ENCODE measurements at places on chromosomes 5 and 9.

- no peak overlapping the region for H3K4me3 ChIP-seq
- H3K27me3 ChIP-seq = no peaks in the 10 kb centered on the region
- DNase-seq = no peak
- no peak overlapping the region for H3K27ac ChIP-seq
- no peaks in the 10 kb centered on the region for H3K36me3 ChIP-seq
Observed at GRCh38 chr5:133232435-133232834, 180.6 kb downstream of the HSPA4 start.

DNA sequence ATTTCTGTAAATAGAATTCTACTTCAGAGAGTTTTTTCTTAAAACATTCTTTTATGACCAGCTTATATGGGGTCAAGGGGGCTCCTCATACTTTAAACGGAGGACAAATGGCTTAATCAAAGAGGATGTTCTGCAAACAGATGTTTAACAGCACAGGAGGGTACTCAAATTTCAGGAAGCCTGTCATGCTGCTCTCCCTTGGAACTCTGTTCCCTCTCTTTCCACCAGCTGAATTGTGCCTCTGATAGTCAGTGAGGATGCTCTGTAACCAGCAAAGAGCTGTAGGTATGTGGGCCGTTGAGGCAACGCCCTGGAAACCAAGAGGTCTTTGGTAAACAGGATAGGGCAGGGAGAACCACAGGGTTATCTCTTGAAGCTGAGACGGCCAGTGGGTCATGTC is 161.1 kb downstream of the C5orf15 start:
- no peaks in the 10 kb centered on the region for H3K36me3 ChIP-seq
- H3K4me1 ChIP-seq = no peaks in the 10 kb centered on the region
- DNase-seq = no peak
- no peak overlapping the region for H3K4me3 ChIP-seq

DNA sequence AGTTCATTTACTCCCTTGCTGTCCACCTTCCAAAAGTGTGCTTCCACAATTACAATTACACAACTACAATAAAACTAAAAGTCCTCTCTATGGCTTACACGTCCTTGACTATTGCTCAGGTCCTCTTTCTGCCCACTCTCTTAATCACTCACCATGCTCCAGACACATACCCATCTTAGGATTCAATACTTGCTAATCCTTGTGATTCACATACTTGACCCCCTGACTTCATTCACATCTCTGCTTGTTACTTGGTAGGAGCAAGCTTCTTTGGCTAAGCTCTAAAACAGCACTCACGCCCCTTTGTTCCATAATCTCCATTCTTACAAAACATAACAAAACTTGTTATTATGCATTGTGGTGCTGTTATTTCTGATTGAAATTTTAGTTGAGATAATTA is 215.8 kb downstream of the EDIL3 start:
- DNase-seq = no peak
- H3K27me3 ChIP-seq = no peaks in the 10 kb centered on the region
- H3K36me3 ChIP-seq = no peaks in the 10 kb centered on the region
- no peak overlapping the region for H3K4me3 ChIP-seq
- no peak overlapping the region for H3K27ac ChIP-seq

DNA sequence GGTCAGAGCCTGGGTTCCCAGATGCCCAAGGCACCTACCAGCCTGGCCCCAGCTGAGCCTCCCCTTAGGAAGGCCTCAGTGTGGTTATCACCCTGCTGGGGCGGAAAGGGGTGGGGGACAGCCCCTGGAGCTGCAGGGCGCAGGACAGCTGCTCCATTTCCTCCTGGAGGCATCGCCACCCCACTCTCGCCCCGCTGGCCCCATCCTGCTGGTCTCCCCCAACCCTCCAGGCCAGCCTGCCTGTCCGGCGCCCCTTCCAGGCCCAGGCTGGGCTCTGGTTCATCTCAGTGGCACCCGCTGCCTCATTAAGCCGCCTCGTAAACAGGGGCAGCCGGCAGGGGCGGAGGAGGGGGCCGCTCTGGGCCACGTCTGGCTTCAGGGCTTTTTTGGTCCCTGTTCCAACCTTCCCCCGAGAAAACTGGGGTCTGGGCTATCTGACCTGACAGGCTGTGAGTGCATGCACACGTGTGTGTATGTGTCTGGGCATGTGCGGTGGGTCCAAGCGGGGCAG is 30.8 kb upstream of the ENHO start:
- no peak for DNase-seq
- no peaks in the 10 kb centered on the region for H3K36me3 ChIP-seq
- H3K4me1 ChIP-seq = no peaks in the 10 kb centered on the region
- H3K27ac ChIP-seq = no peak overlapping the region
- H3K27me3 ChIP-seq = no peaks in the 10 kb centered on the region
- no peak overlapping the region for H3K4me3 ChIP-seq

DNA sequence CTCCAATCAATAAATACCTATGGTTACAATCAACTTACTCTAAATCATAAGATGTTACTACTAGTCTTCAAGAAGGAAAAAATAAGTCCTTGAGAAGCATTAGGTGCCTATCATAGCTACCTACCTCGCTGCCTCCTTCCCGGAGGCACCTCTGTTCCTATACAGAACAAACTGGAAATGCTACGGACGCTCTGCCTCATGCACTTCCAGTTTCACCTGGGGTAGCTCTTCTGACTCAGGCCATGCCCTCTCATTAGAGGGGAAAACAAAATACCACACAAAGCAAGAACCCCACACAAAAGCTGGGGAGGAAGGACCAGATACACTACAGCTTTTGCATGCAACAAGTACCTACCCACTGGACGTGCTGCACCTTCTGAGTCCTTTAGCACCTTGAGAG is 12.4 kb downstream of the SPRY4 start:
- no peak for DNase-seq
- no peak overlapping the region for H3K4me3 ChIP-seq
- no peak overlapping the region for H3K27ac ChIP-seq

- H3K27me3 ChIP-seq = no peaks in the 10 kb centered on the region
- no peak overlapping the region for H3K27ac ChIP-seq
- H3K4me1 ChIP-seq = no peaks in the 10 kb centered on the region
- H3K36me3 ChIP-seq = no peaks in the 10 kb centered on the region
Observed at GRCh38 chr5:179975713-179976134, 68.0 kb upstream of the TBC1D9B start.

DNA sequence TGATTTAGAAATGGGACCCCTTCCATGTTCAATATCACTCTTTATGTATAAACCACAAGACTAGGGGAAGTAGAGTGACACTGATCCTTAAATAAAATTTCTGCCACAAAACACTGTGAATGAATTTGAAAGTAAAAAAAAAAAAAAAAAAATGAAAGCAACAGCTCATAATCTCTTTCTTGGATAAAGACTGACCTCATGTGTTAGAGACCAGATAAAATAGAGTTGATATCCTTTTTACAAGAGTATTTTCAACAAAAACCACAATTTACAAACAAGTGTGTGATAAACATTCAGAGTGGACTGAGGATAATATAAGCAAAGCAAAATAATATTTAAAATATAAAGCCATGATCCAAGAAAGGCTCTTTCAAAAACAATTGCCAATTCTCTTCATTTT is 180.2 kb downstream of the FBXL17 start:
- H3K27me3 ChIP-seq = no peaks in the 10 kb centered on the region
- H3K27ac ChIP-seq = no peak overlapping the region
- H3K36me3 ChIP-seq = no peaks in the 10 kb centered on the region
- no peak for DNase-seq

- DNase-seq = no peak
- H3K36me3 ChIP-seq = no peaks in the 10 kb centered on the region
- no peak overlapping the region for H3K4me3 ChIP-seq
- H3K27me3 ChIP-seq = no peaks in the 10 kb centered on the region
- no peaks in the 10 kb centered on the region for H3K4me1 ChIP-seq
Observed at GRCh38 chr5:44885903-44886302, 77.2 kb downstream of the MRPS30 start.

GRCh38 chr5:165039748-165040147 is 1534.3 kb downstream of the MAT2B start:
- DNase-seq = no peak
- H3K27ac ChIP-seq = no peak overlapping the region
- H3K4me1 ChIP-seq = no peaks in the 10 kb centered on the region
- H3K27me3 ChIP-seq = no peaks in the 10 kb centered on the region

DNA sequence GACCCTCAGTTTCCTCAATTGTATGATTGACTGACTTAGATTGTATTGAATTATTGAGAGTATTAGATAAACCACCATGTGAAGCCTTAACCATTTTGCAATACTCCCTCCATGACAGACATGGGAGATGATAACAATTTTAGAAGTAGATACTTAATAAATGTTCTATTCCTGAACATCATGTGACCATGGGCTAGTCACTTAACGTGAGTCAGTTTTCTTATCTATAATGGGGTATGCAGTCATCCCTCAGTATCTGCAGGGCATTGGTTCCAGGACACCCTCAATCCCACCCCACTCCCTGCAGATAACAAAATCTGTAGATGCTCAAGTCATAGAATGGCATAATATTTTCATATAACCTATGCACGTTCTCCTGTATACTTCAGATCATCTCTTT is 31.0 kb downstream of the SNX18 start:
- no peaks in the 10 kb centered on the region for H3K4me1 ChIP-seq
- no peak for DNase-seq
- H3K36me3 ChIP-seq = peaks cover 17% of the 10 kb centered on the region
- H3K4me3 ChIP-seq = no peak overlapping the region

- H3K4me3 ChIP-seq = no peak overlapping the region
- no peak overlapping the region for H3K27ac ChIP-seq
- H3K27me3 ChIP-seq = no peaks in the 10 kb centered on the region
- no peaks in the 10 kb centered on the region for H3K36me3 ChIP-seq
- no peak for DNase-seq
- H3K4me1 ChIP-seq = no peaks in the 10 kb centered on the region
Observed at GRCh38 chr9:8652255-8652654, 852.7 kb upstream of the DMAC1 start.

DNA sequence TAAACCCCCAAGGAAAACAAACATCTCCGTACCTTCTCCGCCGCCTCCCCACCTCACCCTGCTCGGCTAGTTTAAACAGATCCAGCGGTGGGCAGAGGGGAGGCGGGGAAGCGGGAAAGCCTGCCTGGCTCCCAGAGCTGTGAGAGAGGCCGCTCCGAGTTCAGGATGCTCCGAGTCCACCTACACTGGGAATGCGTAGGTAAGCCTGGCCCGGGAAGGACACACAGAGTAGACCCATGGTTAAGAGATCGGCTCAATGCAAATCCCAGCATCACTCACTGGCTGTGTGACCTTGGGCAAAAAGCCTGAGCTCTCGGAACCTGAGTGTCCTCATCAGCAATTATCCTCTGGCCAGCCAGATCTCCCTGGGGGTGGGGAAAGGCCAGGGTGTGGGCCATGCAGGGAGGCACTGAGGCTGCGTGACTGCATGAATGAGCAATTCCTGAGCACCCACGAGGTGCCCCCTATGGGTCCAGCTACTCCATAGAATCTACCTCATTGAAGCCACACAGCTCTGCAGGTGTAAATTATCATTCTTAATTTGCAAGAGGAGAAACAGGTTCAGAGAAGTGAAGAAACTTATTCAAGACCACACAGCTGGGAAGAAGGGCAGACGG is 30.5 kb upstream of the LMX1B start:
- DNase-seq = no peak
- no peaks in the 10 kb centered on the region for H3K4me1 ChIP-seq
- H3K36me3 ChIP-seq = no peaks in the 10 kb centered on the region
- no peak overlapping the region for H3K4me3 ChIP-seq
- H3K27ac ChIP-seq = no peak overlapping the region
- H3K27me3 ChIP-seq = peaks cover 6% of the 10 kb centered on the region

DNA sequence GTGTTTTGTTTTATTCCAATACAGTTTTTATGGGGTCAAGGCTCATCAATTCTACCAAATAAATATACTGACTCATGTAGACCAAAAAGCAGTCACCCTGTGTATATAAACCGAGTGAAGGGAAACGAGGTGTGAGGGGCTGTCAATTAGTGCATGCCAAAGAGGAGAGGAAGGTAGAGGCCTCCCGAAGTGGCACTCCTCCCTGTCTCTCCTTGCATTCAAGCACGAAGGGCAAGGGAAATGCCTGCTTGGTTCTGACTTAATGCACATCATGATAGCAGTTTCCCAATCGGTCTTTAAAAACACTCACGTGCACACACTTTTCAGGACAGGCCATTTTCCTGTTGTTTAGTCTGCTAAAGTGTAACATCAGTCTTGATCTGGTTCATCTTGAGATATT is 125.6 kb upstream of the SLCO6A1 start:
- DNase-seq = no peak
- no peak overlapping the region for H3K4me3 ChIP-seq
- H3K4me1 ChIP-seq = no peaks in the 10 kb centered on the region
- no peaks in the 10 kb centered on the region for H3K36me3 ChIP-seq

- H3K4me1 ChIP-seq = no peaks in the 10 kb centered on the region
- H3K4me3 ChIP-seq = no peak overlapping the region
- H3K36me3 ChIP-seq = no peaks in the 10 kb centered on the region
- no peaks in the 10 kb centered on the region for H3K27me3 ChIP-seq
- DNase-seq = no peak
- H3K27ac ChIP-seq = no peak overlapping the region
Observed at GRCh38 chr9:6113312-6113711, 97.9 kb upstream of the RANBP6 start.

- H3K36me3 ChIP-seq = no peaks in the 10 kb centered on the region
- no peaks in the 10 kb centered on the region for H3K27me3 ChIP-seq
- H3K27ac ChIP-seq = no peak overlapping the region
- no peaks in the 10 kb centered on the region for H3K4me1 ChIP-seq
- peak; percentile 8 for DNase-seq
Observed at GRCh38 chr9:82532504-82533180, 530.3 kb downstream of the RASEF start.

- H3K36me3 ChIP-seq = no peaks in the 10 kb centered on the region
- H3K4me1 ChIP-seq = no peaks in the 10 kb centered on the region
- no peak for DNase-seq
- H3K4me3 ChIP-seq = no peak overlapping the region
- H3K27ac ChIP-seq = no peak overlapping the region
Observed at GRCh38 chr9:34884747-34885189, 73.3 kb upstream of the PHF24 start.

DNA sequence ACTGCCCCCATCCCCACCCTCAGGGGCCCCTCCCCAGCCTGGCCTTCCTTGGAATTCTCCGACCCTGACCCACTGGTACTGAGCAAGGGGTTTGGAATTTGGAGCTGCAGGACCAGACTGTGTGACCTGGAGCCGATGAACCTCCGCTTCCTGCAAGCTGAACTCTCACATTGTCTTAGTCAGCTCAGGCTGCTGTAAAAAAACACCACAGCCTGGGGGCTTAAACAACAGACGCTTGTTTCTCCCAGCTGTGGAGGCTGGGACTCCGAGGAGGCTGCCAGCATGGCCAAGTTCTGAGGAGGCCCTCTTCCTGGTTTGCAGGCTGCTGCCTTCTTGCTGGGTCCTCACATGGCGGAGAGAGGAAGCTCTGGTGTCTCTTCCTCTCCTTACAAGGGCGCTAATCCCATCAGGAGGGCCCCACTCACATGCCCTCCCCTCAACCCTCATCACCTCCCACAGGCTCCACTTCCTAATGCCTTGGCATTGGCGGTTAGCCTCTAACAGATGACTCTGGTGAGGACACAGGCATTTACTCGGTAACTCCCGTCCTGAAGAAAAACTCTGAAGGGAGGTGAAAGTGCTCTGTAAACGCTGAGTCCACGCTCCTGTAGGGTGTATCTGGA is 42.4 kb downstream of the C5orf15 start:
- peaks cover 11% of the 10 kb centered on the region for H3K4me1 ChIP-seq
- no peak for DNase-seq
- H3K27me3 ChIP-seq = no peaks in the 10 kb centered on the region
- no peak overlapping the region for H3K27ac ChIP-seq
- H3K36me3 ChIP-seq = no peaks in the 10 kb centered on the region

Data from small intestine (tissue), 16 donors.